ENCODE measurements at places on chromosomes 5 and 9.

- no peak for DNase-seq
Measured at GRCh38 chr9:96609732-96610131, 9.9 kb downstream of the CDC14B start.

DNA sequence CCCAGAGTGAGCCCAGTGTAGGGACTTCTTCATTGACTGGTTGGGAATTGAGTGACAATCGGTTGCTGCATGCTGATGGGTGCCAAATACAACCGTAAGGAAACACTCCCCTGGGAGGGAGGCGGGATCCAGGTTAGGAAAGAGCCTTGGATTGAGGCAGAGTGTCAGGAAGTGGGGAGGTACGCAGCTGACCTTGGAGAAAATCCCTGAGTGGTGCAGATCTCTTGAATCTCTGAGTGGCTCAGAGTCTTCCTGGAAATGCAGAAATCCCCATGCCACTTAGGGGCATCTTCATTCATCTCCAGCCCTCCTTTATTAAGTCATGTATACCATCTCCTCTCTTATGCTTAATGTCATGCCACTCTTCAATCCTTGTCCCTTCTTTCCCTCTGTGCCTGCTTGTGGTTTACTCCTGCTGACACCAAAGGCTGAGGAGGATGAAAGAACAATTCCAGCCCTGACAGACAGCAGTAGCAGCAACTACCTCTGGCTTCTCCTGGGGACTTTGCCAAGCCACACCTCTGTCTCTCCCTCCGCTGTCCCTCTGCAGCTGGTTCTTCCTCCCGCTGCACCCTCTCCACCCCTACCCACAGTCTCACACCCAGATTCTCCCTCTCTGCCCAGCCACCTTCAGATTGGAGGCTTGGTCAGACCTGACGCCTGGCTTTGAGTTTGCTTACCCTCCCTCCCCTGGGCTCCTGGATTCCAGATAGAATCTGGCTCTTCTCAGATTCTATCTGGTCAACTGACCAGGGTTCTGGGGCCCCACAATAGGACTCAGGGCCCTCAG is 14.1 kb upstream of the LCP2 start:
- no peak for DNase-seq

GRCh38 chr9:120983259-120983837 is 56.8 kb upstream of the TRAF1 start:
- no peak for DNase-seq

GRCh38 chr5:76290321-76290757 is 112.7 kb upstream of the IQGAP2 start:
- DNase-seq, result no peak

- DNase-seq, result no peak
Measured at GRCh38 chr5:170747851-170748250, 35.7 kb upstream of the GABRP start.

DNA sequence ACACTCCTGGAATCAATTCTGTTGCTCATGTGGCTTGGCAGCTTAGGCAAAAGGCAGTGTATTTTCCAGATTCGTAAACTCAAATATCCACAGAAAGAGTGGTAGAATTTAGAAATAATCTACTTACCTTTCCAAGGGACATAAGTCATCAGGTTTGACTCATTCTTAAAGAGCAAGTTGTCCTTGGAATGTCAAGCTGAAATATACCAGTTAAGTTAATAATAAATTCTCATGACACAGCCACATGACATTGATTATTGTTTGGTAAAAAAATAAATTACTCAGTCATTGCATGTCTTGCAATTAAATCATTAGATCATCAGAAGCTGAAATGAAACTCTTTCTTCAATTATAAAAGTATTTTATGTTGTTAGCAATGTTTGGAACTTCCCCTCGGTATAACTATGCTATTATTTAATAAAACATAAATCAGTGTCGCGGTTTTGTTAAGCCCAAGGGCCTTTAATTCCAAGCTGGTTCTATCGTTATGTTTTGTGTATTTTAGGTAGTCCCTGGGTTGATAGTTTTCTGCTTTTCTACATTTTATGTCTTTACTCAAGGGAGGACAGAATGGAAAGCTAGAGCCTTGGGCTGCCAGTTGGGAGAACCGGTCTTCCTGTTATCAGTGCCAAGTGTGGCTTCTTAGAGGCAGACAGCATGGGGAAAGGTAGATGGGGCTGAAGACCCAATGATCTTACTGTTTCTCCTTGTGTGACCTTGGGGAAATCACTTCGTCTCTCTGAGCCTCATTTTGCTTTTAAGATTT is 79.3 kb upstream of the PRLR start:
- DNase-seq, result no peak

- DNase-seq, result no peak
Measured at GRCh38 chr9:86721226-86721781, 226.0 kb downstream of the GAS1 start.

- no peak for DNase-seq
Measured at GRCh38 chr5:4905674-4906520, 234.2 kb upstream of the ADAMTS16 start.

GRCh38 chr5:72523960-72524582 is 16.9 kb upstream of the ZNF366 start:
- DNase-seq, result peak; percentile 21

GRCh38 chr5:172798422-172799215 is 27.6 kb upstream of the DUSP1 start:
- DNase-seq, result no peak

DNA sequence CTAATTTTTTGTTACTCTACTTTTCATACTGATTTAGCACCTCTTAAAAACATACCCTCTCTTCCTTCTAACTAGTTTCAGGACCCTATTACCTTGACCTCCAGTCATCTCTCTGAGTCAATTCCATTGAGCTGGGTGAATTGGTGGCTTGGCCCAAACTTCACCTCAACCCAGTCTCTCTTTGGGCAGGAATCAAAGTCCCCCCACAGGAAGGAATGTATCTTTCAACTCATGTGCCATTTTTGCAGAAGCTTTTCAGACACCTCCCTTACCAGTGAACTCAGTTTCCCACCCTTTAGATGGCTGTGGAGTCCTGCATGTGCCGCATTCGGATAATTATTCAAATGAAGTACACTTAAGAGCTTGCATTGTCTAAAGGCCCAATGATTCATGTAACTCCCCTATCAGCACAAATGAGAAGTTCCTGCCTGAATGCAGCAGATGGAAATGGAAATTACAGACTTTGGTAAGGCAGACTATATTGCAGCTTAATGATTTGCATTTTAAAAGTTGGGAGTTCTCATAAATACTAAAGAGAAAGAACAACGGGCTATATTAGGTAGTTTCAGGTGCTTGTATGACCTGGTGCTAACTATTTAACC is 693.5 kb downstream of the PTPRD start:
- DNase-seq, result peak; percentile 66

GRCh38 chr5:162817364-162817763 is 620.0 kb upstream of the CCNG1 start:
- DNase-seq, result no peak

DNA sequence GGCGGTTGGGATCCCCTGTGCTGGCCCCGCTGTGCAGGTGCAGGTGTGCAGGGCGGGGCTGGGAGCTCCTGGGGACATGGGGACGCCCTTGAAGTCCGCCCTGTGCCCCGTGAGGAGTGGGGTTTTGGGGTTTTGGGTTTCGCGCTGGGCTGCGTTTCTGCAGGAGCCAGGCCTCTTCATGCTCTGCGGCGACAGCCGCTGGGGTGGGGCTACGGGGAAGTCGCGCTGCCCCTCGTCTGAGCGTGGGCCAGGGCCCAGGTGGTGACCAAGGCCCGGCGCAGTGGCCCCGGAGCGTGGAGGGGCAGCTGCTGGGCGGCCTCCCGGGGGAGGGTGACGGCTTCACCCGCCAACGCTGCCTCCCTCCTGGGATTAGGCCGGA is 47.8 kb upstream of the IRX4 start:
- DNase-seq, result no peak

- DNase-seq, result no peak
Measured at GRCh38 chr5:138867011-138867410, 8.1 kb downstream of the LRRTM2 start.

DNA sequence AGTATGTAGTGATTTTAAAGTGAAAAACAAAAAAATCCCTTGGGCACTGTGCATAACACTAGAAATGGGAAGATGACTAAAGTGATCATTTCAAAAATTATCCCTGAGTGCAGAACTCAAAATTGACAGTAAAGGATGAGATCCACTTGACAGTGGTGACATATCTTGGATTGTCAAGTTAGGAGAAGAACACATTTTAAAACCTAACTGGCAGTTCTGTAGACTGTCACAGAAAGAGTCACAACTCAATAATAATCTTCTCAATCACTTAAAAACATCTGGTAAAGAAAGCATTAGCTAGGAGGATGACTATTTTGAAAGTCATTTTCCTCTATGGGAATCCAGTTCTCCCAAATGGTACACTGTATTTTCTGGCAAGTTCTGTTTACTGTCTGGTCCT is 127.1 kb downstream of the PIP5K1B start:
- no peak for DNase-seq

Measured in NCI-H748 treated with DMSO at 0.1 percent for 48 hours (cell line).